Activated T-helper 17 cell treated with anti-CD3 and anti-CD28 coated beads, Interleukin-2, amount 50 U/mL, for 72 hours (primary cell): ENCODE measurements at places on chromosomes 2 and 18.

DNA sequence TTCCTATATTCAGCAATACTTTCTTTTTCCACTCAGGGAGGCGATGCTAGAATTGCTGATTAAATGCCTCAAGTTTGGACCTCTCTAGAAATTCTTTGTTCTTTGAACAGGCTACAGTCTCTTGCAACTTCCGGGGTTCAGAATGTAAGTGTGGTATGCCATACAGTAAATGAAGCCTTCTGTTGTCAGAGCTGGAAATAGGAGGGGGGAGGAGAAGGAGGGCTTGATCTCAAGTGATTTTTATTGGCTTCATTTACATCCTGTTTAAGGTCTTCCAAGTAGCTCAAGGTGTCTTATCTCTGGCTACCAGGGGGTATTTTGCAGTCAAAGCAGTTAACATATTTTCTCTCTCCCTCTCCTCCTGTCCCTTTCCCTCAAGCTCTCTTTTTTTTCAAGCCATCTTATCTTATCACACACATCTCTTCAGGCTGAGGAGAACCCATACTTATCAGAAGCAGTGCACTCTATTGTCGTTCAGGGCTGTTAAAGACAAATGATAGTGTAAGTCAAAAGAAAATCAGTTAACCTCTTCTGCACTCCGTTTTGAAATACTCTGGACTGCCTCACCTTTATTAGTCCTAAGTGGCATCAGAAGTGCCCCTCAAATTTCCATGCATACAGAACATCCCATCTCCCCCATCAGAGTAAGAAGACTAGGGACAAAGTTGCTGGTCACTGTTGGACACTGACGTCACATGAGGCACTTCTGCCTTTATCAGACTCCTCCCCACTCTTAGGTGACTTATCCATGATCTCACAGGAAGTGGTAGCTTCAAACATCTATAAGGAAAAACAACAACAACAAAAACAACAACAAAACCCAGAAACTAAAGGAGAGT is 112.2 kb downstream of the ZNF521 start:
- no peak overlapping the region for H3K27ac ChIP-seq
- no peak overlapping the region for H3K4me3 ChIP-seq
- H3K36me3 ChIP-seq: no peaks in the 10 kb centered on the region

DNA sequence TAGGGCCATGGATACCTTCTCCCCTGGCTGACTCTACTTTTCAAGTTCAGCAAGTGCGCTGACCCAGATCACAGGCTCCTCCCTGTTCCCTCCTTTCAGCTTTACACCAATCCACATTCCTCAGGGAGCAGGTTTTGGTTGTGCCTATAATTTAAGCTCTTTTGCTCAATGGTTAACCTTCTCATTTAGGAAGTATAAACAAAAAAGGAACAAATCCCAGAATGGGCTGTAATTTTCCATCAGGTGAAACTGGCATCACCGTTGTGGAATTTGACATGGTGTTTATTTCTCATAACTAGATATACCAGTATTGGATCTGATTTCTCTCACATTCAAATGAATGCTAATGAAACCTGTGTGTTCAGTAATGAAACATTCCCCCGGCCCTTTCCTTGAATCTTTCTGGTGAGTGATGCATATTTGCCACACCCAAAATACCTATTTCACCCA is 13.6 kb downstream of the STRN start:
- ATAC-seq: no peak
- H3K36me3 ChIP-seq: peaks cover 15% of the 10 kb centered on the region
- no peak overlapping the region for H3K27ac ChIP-seq
- no peaks in the 10 kb centered on the region for H3K27me3 ChIP-seq
- H3K4me1 ChIP-seq: peaks cover 27% of the 10 kb centered on the region
- H3K4me3 ChIP-seq: no peak overlapping the region

DNA sequence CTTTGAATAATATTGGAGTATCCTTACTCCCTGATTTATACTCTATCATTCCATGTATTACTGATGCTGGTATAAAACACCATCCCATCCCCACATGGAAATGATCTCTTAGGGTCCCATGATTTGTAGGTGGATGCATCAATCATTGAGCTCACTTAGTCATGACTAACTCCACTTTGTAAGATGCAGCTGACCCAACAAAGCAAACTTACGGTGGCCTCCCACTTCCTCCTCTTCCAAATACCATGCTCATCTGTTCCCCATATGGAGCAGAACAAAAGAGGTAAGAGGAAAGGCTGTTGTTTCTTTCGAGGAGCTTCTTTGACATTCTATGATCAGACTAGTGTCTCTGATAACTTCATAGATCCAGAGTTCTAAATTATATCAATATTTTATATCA is 640.2 kb upstream of the SLC39A10 start:
- H3K4me3 ChIP-seq: no peak overlapping the region
- H3K4me1 ChIP-seq: peaks cover 4% of the 10 kb centered on the region
- H3K27ac ChIP-seq: no peak overlapping the region
- ATAC-seq: no peak
- no peaks in the 10 kb centered on the region for H3K36me3 ChIP-seq

DNA sequence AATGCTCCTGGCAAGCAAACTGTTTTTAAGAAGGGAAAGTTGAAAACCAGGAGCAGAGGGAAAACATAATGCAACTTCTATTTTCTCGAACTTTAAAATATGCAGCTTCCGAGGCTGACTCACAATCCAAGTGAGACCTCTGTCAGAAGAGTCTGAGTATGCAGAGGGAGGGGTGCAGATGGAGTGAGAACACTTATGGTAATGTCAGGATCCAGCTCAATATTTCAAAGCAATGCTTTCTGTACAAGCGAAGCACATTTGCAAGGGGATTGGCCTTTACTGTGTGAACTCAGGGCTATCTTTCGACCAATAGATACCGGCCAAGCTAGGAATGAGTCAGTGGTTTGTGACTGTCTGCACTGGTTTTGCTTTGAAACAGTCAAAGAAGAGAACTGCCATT is 242.7 kb downstream of the CNTNAP5 start:
- no peaks in the 10 kb centered on the region for H3K27me3 ChIP-seq
- no peak overlapping the region for H3K27ac ChIP-seq
- no peak for ATAC-seq
- no peaks in the 10 kb centered on the region for H3K4me1 ChIP-seq
- H3K4me3 ChIP-seq: no peak overlapping the region
- H3K36me3 ChIP-seq: no peaks in the 10 kb centered on the region
